Amniotic stem cell (primary cell): ENCODE measurements at places on chromosomes 3 and 15.

DNA sequence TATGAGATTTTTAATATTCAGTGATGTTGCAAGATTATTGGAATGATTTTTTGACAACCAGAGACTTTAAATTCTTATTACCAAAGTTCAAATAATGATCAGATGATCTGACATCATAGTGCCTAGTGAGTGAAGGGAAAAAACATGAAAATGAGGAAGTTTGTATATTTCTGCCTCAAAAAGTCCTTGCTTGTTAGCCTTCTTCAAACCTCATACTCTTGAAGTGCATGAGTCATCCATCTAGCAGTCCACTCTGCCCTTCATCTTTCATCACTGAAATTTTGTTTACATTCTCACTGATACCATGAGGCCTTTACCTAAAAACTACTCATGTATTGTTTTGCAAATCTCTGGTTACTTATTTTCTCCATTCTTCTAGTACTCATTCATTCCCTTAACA is 23.9 kb upstream of the OR5H6 start:
- no peak for DNase-seq

- DNase-seq: no peak
Measured at GRCh38 chr15:78619022-78619950, 1.5 kb downstream of the CHRNA3 start.

DNA sequence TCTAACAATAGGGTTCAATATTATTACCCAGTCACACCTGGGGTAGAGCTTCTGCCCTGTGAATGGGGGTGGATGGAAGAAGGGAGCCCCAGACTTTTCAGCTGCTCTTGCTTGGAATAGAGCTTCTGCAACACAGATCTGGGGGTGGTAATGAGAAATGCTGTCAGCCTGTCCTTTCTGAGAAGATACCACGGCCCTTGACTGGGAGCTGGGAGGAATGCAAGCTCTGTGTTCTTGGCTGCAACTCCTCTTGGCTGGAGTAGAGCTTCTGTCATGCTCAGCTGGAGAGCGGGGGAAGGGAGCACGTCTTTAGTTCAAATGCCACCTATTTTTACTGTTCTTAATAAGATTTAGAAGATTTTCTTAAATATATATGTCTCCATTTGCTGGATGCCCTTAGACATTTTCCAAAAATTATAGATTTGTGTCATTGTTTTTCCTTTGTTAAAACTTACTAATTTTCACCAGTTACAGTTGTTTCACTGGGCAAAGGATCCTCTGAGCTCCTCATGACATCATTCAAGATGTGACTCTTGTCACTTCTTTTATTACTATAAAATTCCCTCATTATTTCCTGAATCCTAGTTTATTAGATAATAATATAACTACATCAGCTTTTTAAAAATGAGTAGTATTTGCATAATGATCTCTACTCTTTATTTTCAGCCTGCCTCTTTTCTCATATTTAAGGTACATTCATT is 180.0 kb upstream of the TGFBR2 start:
- DNase-seq: no peak

DNA sequence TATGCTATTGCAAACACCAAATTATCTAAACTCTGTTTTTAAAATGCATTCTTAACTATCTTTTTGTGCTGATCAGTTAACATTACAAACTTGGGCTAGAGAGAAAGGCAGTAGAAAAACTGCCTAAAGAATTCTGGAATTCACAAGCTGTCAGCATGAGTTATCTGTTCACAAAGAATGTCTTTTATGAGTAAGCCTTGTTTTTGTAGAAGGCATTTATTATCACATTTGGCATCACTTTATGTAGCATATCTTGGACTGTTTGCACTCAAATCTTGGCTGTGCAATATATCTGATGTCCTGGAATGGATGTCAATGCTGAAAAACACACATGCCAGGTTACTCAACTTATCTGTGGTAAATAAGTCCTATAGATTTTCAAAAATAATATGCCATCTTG is 15.5 kb upstream of the BCHE start:
- DNase-seq: no peak

GRCh38 chr3:127985655-127986225 is 66.5 kb upstream of the SEC61A1 start:
- DNase-seq: no peak

DNA sequence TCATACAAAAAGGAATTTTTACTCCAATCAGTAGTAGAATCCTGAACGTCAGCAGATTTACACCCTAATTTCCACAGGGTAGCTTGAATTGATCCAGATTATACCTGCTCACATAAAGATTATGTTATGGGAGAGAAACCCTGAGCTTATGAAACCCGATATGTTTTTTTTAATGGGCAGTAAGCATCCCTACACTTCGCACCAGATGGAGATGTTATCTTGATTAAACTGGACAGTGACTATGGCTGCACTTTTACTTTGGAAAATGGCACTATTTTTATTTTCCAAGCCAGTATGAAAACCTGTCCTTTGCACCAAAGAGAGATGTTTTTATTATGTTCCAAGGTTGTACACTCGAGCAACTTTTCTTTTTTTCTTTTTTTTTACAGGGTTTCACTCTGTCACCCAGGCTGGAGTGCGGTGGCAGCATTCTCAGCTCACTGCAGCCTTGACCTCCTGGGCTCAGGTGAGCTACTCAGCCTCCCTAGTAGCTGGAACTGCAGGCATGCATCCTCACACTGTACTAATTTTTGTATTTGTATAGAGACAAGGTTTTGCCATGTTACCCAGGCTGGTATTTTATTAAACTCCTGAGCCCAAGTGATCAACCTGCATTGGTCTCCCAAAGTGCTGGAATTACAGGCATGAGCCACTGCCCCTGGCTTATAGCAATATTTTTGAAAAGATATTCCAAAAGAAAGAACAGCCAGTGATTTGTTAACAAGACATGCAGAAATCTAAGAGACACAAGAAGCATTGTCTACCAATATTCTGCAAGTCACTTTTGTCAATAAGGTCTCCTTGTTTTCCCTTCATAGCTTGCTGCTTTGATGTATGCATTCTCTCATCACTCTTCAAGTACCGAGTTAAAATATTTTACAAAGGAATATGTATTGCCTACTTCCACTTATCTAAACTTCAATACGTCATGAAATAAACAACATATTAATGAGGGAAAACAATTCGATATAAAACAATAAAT is 1412.6 kb downstream of the ZPLD1 start:
- DNase-seq: no peak

DNA sequence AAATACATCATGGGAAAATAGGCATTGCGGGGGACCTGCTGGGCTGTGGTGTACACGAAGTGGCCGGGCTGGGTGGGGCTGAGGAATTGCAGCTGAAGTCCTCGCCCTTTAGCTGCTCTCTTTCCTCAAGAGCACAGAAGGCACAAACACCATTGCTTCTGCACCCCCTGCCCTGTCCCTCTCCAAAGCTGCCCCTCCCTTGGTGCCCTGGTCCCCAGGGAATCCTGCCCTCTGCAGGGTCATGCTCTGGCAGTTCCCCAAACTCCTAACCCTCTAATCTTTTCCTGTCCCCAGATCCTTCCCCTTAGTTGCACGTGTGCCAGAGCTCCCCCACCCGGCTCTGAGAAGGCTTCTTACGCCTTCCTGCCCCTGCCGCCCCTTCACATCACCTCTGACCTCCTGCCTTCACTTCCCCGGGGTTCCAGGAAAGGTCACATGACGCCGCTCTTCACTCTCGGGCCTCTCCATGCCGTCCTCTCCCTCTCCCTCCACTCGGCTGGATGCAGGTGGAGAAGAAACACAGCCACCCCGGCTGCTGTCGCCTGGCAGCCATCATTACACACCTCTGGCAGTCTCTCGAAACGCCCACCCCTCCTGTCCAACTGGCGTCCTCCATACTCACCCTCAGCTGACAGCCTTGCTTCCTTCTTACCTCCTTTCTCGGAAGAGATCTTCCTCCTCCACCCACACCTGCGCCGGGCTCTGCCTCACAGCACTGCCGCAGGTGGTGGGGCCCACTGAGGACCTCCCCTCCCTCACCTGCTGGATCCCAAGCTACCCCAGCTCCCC is 6.9 kb upstream of the PCSK6 start:
- no peak for DNase-seq

DNA sequence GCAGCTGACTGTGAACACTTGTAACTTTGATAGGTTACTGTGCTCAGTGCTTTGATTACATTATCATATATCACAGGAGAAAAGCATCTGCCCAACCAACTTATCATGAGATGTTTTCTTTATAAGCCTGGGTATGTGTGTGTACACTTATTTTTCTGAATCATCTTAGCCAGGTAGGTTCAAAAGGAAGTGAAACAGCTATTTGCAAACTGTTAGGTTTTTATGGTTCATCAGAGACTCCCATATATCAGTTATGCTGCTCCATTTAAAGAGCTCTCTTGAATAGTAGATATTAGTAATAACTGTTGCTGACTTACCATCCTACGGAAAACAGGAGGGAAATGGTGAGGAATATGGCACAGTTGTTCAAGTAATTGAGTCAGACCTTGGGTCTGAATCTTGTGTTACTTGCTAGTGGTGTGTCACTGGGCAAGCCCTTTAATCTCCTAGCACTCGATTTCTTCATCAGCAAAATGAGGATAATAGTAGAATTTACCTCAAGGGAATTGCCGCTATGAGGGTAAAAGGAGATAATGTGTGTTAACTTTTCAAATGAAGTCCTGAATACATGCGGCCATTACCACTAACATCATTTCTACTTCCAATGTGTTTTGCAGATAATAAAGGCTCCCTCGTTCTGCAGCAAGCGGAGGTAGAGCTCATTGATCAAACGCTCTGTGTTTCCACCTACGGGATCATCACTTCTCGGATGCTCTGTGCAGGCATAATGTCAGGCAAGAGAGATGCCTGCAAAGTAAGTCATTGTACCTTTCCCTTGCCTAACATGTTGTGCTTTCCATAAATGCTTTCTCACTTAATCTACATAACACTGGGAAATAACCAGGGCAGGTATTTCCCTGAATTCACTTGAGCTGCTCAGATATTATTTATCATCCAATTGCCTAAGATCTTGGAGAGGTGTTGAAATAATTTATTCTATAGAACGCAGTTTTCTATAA is 7.8 kb upstream of the C3orf52 start:
- DNase-seq: no peak

- peak; percentile 70 for DNase-seq
Measured at GRCh38 chr3:50227390-50228183, 8.4 kb upstream of the GNAI2 start.
